ENCODE measurements at places on chromosomes 7 and 10. TPM values are rescaled to one million over a fixed set of nuclear protein-coding genes. Genes with fewer than 3 reads are reported as not detected.

The SPDYE11 gene
- not detected for polyA plus RNA-seq

The PCLO gene
- polyA plus RNA-seq: 0.86 TPM

The KCP gene
- polyA plus RNA-seq: 0.20 TPM

The PON1 gene
- polyA plus RNA-seq: not detected

The VWDE gene
- 1.5 TPM for polyA plus RNA-seq

The PPP1R3A gene
- polyA plus RNA-seq: not detected

The C10orf67 gene
- 0.26 TPM for polyA plus RNA-seq

The IL15RA gene
- 2.6 TPM for polyA plus RNA-seq

The NAT16 gene
- not detected for polyA plus RNA-seq

The IFIT1B gene
- polyA plus RNA-seq: not detected

The LOXL4 gene
- polyA plus RNA-seq: not detected

The SPACDR gene
- 0.33 TPM for polyA plus RNA-seq

The IKZF1 gene
- 0.01 TPM for polyA plus RNA-seq

The MAP3K8 gene
- polyA plus RNA-seq: 0.90 TPM

The ARID5B gene
- 4.0 TPM for polyA plus RNA-seq

The PRPF18 gene
- polyA plus RNA-seq: 11.4 TPM

The FAM25C gene
- 1.1 TPM for polyA plus RNA-seq

The IQUB gene
- polyA plus RNA-seq: 0.03 TPM

The OPN4 gene
- polyA plus RNA-seq: not detected

The ZCCHC24 gene
- 1.6 TPM for polyA plus RNA-seq

The RPEL1 gene
- polyA plus RNA-seq: 0.12 TPM

The OPALIN gene
- polyA plus RNA-seq: not detected

The HOXA9 gene
- 0.03 TPM for polyA plus RNA-seq

The ZNF467 gene
- polyA plus RNA-seq: 0.28 TPM

The LIPM gene
- not detected for polyA plus RNA-seq

The RPP38 gene
- polyA plus RNA-seq: 31.4 TPM

The FBXO24 gene
- polyA plus RNA-seq: 0.44 TPM

The ANTXRL gene
- polyA plus RNA-seq: not detected

The C7orf33 gene
- polyA plus RNA-seq: not detected

The SFRP4 gene
- not detected for polyA plus RNA-seq

The FKBP6 gene
- 0.07 TPM for polyA plus RNA-seq

The IGFBP1 gene
- not detected for polyA plus RNA-seq

The TRRAP gene
- polyA plus RNA-seq: 12.7 TPM

The MSMB gene
- not detected for polyA plus RNA-seq

The PCBD1 gene
- 35.9 TPM for polyA plus RNA-seq

The FANK1 gene
- 3.1 TPM for polyA plus RNA-seq
